ENCODE measurements at places on chromosomes 3 and 15. TPM values are rescaled to one million over a fixed set of nuclear protein-coding genes. Genes with fewer than 3 reads are reported as not detected.
A peak's percentile ranks its signal among the peaks of the same experiment; 100 is the strongest.

GRCh38 chr15:64019764-64020163 lies 26.5 kb downstream of the DAPK2 start:
- H3K4me3 ChIP-seq: no peak overlapping the region
- H3K36me3 ChIP-seq: no peaks in the 10 kb centered on the region
- H3K4me1 ChIP-seq: no peaks in the 10 kb centered on the region
- no peak overlapping the region for H3K27ac ChIP-seq
- peaks cover 1% of the 10 kb centered on the region for H3K27me3 ChIP-seq

GRCh38 chr15:72421484-72421883 lies 23.4 kb downstream of the TMEM202 start:
- H3K36me3 ChIP-seq: peaks cover 7% of the 10 kb centered on the region
- H3K4me1 ChIP-seq: no peaks in the 10 kb centered on the region
- no peak for DNase-seq
- no peak overlapping the region for H3K27ac ChIP-seq
- no peaks in the 10 kb centered on the region for H3K27me3 ChIP-seq

DNA sequence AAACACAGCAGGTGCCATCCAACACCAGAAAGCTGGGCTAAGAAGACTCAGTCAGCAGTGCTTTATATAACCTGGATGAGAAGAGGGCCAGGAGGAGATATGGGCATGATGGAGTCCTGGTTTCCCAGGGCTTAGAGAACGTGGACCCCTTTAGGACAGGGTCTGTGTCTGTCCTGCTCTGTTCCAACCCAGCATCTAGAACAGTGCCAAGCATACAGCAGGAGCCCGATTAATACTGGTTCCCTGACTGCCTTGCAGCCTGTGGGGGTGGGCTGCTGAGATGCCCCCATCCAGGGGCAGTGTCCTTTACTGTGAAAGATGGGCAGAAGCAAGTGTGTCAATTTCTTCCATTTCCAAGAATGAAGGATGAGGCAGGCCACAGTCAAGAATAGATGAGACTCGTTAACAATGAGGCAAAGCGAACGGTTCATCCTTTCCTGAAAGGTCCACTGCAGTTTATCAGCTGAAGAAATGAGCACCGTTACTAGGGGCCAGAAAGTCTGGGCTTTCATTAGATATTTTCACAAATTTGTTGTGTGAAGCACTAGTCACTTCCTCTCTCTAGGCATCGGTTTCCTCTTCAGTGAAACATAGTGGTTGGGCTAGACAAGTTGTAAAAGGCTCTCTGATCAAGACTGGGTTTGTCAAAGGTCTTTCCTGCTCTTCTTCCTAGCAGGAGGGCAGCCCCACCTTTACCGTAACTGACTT lies 72.0 kb upstream of the HERC1 start:
- H3K4me1 ChIP-seq: peaks cover 58% of the 10 kb centered on the region
- H3K4me3 ChIP-seq: peak overlapping the region; percentile 76
- peaks cover 4% of the 10 kb centered on the region for H3K27me3 ChIP-seq

GRCh38 chr15:51119120-51119519 lies 24.4 kb upstream of the TNFAIP8L3 start:
- no peak overlapping the region for H3K27ac ChIP-seq
- no peaks in the 10 kb centered on the region for H3K36me3 ChIP-seq
- peaks cover 9% of the 10 kb centered on the region for H3K27me3 ChIP-seq
- H3K4me3 ChIP-seq: no peak overlapping the region

DNA sequence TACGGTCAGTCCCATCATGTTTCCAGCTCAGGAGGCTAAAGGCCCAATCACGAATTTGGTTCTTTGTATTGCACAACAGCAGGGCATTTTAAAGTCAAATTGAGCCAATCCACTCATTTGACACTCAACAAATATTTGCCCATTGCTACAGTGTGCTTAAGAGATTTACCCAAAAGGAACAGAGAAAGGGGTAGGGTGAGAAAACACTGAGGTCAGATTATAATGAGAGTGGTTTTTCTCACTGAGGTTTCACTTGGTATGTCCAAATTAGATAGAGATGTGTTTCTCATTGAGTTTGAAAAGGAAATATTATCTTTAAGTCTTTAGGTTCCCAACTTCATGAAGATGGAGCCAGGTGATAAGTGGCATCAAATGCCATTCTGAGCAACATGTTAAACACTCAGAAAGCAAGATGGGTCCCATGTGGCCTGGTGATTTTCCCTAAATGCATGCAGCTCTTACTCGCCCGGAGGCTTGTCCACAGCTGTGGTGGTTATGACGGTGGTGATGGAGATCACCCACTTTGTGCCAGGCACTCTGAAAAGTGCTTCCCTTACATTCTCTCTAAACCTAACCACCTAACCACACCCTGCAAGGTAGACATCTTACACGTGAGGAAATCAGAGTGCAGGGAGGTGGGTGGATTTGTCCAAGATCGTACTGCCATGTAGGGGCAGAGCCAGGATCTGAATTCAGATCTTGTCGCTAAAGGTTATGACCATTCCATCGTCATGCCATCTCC lies 31.2 kb upstream of the USP3 start:
- H3K4me1 ChIP-seq: peaks cover 23% of the 10 kb centered on the region
- H3K4me3 ChIP-seq: no peak overlapping the region
- H3K36me3 ChIP-seq: no peaks in the 10 kb centered on the region
- no peak for DNase-seq
- H3K27me3 ChIP-seq: no peaks in the 10 kb centered on the region

GRCh38 chr3:103372031-103372430 lies 937.2 kb downstream of the ZPLD1 start:
- no peaks in the 10 kb centered on the region for H3K27me3 ChIP-seq
- no peak overlapping the region for H3K27ac ChIP-seq
- no peaks in the 10 kb centered on the region for H3K4me1 ChIP-seq
- DNase-seq: no peak
- H3K36me3 ChIP-seq: no peaks in the 10 kb centered on the region

Gene PDIA3
- 690 TPM for polyA plus RNA-seq

Gene GOLGA6A
- polyA plus RNA-seq: not detected

DNA sequence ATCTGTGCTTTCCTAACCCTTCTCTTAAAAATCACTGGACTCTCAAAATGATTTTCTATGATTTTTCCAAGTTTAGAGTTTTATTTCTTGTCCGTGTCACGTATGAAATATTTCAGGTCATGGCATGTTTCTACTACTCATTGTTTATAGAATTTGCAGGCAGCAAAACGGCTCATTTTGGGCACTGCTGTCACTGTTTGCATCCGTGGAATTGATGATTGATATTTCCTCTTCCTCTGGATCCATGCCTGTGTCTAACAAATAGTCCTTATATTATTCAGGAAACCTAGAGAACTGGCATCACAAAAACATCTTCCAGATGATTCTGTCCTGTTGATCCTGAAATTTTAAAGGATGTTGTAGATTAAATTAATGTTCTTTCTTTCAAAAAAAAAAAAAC lies 47.6 kb downstream of the LARS2 start:
- no peaks in the 10 kb centered on the region for H3K4me1 ChIP-seq
- peaks cover 10% of the 10 kb centered on the region for H3K36me3 ChIP-seq
- H3K27ac ChIP-seq: no peak overlapping the region
- DNase-seq: no peak

Gene PLA2G4F
- not detected for polyA plus RNA-seq

DNA sequence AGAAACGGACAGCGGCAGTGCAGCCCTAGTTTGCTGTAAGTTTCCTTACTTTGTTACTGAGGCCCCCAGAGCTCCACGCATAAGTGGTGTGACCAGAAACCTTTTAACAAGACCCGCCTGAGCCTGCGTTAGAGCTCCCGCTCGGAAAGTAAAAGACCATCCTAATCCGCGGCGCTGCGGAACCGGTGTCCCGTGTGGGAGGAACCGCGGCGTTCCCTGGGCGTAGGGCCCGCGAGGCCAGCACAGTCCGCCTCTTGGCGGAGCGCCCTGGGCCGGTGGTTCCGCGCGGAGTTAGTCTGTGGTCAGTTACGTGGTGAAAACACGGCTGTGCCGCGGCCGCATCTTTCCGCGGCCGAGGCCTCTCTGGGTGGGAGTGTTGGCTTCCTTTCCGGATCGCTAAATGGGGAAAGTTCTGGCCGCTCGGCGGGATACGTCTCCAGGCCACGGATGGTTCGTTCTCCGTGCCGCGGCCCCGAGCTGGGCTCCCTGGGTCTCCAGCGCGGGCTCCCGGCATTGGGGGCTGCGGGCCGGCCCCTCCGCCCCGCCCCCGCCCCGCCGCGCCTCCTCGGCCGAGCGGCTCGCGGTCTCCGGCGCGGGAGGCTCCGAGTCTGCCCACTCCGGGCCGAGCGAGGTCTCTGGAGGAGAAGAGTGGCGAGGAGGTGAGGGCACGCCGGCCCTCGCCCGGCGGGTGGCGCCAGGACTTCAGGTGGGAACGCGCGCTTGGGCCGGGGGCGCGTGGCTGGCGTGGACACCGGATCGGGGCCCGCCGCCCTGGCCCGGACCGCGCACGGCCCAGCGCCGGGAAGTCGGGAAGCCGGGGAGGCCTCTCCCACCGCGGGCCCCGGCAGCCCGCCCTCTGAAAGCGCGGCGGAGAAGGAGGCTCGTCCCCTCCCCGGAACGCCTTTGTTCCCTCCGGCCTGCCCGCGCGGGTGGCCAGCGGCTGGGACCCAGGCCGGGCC lies 754 bp downstream of the B3GNT5 start:
- H3K4me1 ChIP-seq: peaks cover 20% of the 10 kb centered on the region
- H3K27ac ChIP-seq: no peak overlapping the region
- peaks cover 11% of the 10 kb centered on the region for H3K27me3 ChIP-seq

DNA sequence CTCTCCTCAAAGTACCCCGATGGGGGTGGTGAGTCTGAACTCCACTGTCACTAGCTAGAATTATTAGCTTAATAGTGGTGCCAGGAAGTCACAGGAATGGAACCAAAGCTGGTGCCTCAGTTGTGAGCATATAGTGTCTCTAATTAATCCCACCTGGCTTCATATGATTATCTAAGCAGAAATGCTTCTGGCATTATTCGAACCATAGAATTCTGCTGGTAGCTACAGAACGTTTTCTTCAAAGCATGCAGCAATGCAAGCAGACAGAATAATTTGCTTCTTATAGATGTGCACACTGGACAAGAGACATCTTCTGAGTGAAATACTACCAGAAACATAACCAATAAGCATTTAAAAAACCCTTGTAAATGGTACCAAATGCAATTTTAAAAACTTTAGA lies 160.9 kb downstream of the IMPG2 start:
- H3K4me1 ChIP-seq: no peaks in the 10 kb centered on the region
- H3K27ac ChIP-seq: no peak overlapping the region
- no peak overlapping the region for H3K4me3 ChIP-seq
- DNase-seq: no peak

Data from immature natural killer cell (primary cell).